Iris pigment epithelial cell (primary cell): ENCODE measurements at places on chromosomes 3 and 15.

DNA sequence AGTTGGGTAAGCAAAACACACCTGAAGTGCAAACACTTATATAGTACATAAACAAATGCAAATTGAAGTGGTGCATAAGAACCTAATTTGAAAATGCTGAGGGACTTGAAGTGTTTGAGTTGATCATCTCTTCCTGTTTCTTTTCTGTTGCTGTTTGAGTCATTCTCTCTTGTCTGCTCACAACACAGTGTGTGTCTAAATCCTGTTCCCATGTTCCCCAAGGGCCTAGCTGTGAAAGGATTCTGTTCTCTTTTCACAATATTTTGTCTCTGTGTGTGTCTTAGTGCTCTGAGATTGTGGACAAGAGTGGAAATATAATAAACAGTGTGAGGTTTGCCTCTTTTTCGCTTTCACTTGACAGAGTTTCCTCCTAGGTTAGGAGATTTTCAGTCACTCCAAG is 6.1 kb downstream of the CD96 start:
- DNase-seq: peak; percentile 39

- peak; percentile 61 for DNase-seq
Observed at GRCh38 chr3:99562138-99562537, 76.3 kb upstream of the COL8A1 start.

GRCh38 chr3:43018246-43018645 is 39.1 kb downstream of the GASK1A start:
- DNase-seq: no peak

GRCh38 chr3:125470671-125471070 is 49.3 kb downstream of the SNX4 start:
- DNase-seq: no peak

- DNase-seq: peak; percentile 70
Observed at GRCh38 chr3:115975353-115975752, 352.0 kb downstream of the GAP43 start.

DNA sequence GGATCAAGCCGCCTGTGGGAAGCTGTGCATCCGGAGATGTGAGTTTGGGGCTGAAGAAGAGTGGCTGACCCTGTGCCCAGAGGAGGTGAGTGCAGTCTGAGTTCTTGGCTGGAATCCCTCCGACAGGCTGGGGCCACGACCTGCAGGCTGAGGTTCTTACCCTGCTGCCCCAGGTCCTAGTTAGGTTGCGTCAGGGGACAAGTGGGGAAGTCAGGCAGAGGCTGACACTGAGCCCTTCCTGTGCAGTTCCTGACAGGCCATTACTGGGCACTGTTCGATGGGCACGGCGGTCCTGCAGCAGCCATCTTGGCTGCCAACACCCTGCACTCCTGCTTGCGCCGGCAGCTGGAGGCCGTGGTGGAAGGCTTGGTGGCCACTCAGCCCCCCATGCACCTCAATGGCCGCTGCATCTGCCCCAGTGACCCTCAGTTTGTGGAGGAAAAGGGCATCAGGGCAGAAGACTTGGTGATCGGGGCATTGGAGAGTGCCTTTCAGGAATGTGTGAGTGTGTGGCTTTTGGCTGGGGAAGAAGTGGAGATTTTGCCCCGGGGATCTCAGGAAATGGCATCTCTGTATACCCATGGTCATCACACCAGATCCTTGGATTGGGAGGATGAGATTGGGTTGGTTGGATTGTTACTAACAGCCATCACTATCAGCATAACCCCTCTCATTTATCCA is 1.3 kb downstream of the PPM1M start:
- no peak for DNase-seq

DNA sequence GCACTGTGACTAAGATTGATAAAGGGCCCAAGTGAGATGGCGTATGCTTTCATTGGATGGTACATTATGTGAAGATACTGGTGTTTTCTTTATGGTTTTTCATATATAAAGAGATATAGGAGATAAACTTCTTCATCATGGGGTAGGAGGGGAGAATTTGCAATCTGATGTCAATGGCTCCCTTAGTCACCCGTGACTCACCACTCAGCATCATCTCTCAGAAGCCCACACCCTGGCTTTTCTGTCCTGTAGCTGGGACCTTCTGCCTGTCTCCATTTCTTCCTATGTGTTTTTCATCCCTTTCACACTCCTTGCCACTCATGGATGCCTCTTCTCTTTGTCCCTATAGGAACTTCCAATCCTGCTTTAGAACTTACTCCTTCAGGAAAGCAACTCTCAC is 114.3 kb upstream of the SEMA6D start:
- peak; percentile 9 for DNase-seq

DNA sequence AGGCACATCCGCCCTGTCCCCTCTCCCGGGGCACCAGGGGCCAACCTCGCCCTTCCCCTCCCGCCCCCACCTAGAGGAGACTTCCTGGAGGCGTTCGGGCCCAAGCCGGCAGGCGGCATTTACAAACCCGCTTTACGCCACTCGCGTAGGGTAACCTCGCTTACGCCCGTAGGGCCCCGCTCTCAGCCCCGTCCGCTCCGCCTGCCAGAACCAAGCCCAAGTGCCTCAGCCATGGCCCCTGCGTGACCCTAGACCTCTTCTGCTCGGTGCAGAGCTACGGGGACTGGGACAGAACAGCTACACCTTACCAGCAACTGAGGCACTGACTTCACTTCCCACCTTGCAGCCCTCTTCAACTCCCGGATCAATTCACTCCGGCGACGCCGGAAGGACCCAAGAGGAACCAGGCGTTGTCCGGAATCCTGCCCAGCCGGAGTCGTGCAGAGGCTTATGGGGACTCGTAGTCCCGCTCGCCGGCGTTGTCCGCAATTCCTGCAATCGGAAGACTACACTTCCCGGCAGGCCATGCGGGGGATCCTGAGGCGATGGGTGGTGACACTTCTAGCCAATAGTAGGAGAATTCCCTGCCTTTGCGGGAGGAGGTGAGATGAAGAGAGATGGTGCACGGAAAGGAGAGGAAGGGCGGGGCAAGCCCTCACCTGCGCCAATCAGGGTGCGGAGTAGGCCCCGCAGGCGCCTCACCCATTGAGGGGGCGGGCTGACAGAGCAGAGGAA is at the start of gene PDCD10:
PDCD10 (minus strand) TSS at position 395 of the 735 bp plus-strand sequence. CDS start 14,735 bp downstream, outside the sequence.
- DNase-seq: peak; percentile 100

GRCh38 chr15:88658070-88658965 is 19.5 kb downstream of the ISG20 start:
- DNase-seq: no peak

DNA sequence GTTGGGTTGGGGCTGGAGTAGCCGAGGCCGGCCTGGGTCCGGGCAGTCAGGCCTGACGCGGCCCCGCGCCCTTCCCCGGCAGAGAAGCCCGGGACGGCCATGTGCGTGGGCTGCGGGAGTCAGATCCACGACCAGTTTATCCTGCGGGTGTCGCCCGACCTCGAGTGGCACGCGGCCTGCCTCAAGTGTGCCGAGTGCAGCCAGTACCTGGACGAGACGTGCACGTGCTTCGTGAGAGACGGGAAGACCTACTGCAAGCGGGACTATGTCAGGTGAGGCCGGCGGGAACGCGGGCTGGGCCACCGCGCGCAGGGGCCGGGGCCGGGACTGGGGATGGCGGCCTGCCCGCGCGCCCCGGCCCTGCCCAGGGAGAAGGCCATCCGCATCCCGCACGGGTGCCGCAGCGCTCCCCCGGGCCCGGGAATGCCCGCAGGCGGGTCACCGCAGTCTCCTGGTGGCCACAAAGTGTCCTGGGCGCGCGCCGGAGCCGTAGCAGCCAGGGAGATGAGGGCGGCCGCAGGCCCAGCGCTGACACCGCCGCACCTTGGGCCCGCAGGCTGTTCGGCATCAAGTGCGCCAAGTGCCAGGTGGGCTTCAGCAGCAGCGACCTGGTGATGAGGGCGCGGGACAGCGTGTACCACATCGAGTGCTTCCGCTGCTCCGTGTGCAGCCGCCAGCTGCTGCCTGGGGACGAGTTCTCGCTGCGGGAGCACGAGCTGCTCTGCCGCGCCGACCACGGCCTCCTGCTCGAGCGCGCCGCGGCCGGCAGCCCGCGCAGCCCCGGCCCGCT is 1.3 kb downstream of the ISL2 start:
- DNase-seq: no peak

DNA sequence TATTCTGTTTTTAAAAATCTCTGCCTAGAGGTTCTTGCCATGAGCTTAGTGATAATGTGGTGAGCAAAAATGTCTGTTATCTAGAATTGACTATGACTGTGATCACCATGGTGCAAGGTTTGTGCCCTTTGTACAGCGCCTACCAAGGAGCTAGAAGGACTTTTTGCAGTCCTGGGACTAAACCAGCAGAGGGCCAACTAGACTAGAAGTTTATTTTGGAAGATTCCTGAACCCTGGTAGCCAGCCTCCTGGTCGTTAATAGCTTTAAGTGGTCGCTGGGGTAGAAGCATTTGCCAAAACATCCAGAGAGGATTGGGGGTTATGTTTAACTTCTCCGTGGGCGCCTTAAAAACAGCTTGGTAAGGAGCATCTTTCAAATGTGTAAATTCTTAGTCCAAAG is 7.8 kb downstream of the SCG5 start:
- no peak for DNase-seq

DNA sequence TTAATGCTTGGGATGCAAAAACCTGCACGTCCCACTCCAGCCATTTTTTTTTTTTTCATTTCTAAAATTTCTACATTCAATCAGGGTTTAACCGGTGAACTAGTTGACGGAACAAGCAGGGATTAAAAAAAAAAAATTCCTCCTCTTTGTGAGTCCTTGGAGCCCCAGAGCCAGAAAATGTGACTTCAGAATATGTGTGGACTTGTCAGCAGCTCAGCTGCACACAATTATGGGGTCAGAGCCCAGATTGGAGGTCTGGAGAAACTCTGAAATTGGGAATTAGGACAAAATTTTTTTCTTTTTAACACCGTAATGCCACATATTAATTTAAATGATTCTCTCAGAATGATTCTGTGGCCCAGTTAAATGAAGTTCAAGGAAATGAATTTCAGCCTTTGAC is 921.0 kb upstream of the CFAP20DC start:
- no peak for DNase-seq

GRCh38 chr3:148914936-148915690 is 50.0 kb downstream of the CPA3 start:
- DNase-seq: no peak

DNA sequence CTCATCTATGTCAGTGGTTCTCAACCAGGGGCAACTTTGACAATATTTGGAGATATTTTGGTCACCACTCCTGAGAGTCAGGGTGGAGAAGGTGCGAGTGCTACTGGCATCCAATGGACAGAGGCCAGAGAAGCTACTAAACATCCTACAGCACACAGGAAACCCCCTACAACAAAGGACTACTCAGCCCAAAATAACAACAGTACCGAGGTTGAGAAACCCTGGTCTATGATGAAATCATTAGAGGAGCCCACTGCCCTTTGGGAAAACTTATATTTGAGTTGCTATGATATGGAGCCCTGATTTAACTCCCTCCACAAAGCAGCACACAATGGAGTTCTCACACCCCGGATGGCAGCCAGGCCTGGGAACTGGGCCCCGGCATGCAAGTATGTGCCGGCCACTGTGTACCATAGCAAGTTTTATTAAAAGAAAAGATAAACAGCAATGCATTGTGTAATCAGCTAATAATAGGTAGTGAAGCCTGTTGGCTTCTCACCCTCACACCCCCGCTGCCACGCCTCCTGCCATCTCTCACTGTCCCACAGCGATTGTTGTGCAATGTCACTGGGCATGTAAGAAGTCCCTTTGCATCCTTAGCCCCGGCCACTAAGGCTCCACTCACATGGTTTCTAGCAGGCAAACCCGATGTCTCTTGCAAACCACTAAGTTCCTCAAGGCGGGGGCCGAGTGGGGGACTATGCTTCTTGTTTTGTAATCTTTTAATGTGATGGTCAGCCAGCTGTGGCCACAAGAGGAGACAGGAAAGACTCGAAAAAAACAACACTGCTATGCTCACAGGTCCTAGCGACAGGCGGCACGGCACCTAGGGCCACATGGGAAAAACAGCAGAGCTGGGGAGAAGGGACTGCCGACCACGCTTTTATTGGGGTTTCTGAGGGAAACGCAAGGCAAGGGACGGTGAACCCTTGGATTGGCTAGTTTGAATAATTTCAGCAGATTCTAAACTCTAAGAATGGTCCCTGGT is 110.0 kb downstream of the AQP9 start:
- no peak for DNase-seq

DNA sequence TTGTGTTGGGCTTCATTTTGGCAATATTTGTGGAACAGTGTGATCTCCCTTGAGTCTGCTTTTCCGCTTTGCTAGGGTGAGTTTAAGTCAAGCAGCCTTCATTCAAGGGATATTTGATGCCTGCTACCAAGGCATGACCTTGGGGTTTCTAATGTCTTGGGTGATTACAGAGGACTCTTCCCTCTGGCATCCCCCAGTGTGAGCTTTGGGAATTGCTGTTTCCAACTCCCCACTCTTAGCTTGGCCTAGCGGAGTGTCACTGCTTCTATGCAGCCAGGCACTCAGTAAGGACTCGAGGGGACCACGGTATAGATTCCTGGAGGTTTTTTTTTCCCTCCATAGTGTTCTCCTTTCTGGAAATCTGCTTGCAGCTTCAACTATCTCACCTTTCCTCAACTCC is 21.1 kb downstream of the GCNT3 start:
- DNase-seq: peak; percentile 28

GRCh38 chr3:37945807-37946530 is 44.6 kb upstream of the VILL start:
- DNase-seq: peak; percentile 51

DNA sequence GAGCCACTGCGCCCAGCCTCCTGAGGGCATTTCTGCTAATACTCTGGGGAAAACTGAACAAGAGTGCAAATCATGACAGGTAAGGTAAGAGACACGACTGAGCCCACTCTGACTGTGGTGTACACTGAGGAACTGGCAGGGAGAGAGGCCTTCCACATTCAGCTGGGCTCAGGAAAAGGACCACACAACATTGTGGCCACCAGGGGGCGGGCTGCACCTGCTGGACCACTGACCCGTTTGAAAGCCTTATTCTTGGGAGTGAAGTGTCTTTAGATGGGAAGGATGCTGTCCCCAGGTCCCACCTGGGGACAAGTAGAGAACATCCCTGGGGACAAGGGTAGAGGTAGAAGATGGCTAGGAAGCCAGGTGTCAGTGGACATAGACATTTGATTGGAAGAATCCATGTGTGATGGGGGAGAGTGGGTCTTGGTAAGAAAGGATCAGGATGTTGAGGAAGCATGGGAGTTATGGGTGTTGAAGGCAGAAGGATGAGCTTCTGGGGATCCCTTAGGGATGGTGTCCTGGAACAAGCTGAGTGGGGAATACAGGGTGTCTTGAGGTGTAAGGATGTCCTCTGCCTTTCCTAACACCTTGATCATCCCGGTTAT is 6.2 kb upstream of the CTDSPL start:
- DNase-seq: peak; percentile 67

DNA sequence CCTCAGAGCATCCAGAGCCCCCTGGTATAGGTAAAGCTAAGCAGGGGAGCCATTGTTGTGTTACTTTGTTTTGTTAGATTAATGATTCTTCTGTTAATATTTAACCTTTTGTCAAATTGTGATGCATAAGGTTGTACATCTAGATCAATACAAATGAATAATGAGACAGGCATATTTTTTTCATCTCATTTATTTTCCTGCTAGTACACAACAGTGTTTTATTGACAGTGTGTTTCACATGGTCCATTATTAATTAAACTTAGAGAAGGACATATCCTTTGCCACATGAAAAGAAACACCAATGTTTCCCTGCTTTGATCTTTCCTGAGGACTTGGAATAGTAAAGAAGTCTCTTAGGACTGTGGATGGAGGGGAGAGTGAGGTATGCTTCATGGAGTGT is 543.6 kb upstream of the CFAP20DC start:
- DNase-seq: no peak
